ENCODE measurements at places on chromosomes 7 and 10.

DNA sequence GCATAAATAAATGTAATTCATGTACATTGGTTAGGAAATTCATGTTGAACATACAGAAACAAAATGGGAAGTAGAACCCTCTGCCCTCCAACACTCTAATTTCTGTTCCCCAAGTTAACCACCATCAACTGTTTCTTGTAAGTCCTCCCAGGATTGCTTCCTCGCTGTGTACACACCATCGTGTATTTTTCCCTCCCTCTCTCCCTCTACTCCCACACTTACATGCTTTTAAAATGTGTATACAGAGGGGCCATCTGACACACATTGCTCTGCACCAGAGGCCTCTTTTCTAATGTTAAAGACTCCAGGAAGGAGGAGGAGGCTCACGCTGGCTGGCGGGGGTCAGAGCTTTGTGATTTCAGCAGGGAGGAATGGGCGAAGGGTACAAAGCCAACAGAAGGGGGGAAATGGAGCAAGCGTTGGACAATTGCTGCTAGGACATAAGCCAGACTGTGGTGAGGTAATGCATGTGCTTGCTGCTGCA is 1.9 kb upstream of the EPHA1 start:
- DNase-seq, result no peak

- no peak for DNase-seq
Measured at GRCh38 chr7:140605337-140605736, 35.3 kb downstream of the DENND2A start.

- DNase-seq, result no peak
Measured at GRCh38 chr10:17648243-17649035, 4.5 kb downstream of the STAM start.

- no peak for DNase-seq
Measured at GRCh38 chr7:92699966-92700514, 109.8 kb upstream of the FAM133B start.

DNA sequence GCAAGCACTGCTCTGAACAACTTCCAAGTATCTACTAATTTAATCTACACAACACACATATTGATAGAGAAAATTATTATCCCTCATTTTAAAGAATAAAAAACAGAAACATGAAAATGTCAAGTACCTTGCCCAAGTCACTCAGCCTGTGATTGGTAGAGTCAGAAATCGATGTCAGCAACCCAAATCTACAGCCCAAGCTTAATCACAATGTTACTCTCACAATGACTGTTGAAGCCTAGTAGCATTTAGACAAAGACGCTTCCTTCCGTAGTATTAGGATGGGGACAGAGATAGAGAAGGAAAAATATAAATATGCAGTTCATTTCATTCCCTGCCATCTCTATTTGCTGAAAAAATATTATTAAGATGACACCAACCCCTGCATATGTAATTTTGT is 242.5 kb downstream of the ELMO1 start:
- no peak for DNase-seq

- DNase-seq, result no peak
Measured at GRCh38 chr7:152883858-152884257, 124.3 kb downstream of the ACTR3B start.

DNA sequence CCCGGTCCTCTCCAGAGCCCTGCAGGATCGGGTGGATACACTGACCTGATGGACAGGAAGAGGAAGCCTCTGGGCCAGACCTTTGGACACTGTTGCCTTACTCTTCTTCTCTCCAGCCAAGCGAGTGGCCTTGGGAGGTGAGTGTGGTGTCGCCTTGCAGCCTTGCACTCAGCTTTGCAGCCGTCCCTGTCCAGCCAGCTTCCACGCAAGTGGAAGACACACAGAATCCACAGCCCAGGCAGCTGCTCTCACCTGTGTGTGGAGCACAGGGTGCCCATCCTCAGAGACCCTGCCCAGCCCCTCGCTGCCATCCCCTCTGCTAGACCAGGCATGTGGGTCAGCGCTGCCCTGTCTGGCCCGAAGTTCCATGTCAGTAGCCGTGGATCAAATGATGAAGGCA is 239.1 kb downstream of the EBF3 start:
- no peak for DNase-seq

DNA sequence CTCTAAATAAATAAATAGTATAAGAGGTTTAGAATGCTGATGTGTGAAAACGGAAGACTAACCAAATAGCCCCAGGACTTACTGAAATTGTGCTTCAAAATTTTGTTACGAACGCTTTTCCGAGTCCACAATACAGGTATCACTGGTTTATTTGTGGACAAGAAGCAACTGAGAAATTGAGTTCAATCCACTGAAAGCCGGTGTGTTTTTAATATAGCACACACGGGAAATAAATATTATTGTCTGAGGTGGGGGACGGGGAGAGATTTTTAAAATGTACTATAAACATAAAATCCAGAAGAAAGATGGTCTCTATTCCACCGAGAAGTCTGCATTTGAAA is 598 bp downstream of the SLC16A12 start:
- DNase-seq, result no peak

DNA sequence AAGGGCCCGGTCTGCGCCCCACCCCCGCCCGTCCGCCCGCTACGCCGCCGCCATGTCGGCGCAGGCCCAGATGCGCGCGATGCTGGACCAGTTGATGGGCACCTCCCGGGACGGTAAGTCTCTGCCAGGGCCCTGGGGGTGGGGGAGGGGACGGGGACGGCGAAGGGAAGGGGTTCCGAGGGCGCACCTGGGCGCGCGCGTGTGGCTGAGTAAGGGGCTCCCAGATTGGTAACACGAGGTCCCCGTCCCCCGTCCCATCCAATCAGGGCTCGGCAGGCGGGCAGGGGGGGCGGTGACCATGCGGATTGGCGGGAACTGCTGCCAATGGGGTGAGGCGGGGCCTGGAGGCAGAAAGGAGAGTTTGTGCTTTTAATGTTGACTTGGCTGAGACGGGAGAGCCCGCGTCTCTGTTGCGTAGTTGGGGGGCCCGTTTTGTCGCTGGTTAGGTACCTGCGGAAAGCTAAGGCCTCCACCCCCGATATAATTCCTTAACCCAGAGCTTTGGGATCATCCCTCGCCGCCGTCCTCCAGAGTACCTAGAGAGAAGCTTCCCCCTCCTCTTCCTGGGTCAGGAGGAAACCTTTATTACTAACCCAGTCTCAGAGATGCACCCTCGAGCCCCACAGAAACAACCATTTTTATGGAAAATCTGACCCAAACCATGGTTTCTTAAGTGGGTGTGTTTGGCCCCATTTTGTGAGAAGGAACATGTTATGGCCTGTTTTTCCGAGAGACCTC is 685 bp downstream of the LUC7L2 start:
- DNase-seq, result peak; percentile 94

GRCh38 chr10:75058161-75058560 is 53.3 kb upstream of the SAMD8 start:
- no peak for DNase-seq

DNA sequence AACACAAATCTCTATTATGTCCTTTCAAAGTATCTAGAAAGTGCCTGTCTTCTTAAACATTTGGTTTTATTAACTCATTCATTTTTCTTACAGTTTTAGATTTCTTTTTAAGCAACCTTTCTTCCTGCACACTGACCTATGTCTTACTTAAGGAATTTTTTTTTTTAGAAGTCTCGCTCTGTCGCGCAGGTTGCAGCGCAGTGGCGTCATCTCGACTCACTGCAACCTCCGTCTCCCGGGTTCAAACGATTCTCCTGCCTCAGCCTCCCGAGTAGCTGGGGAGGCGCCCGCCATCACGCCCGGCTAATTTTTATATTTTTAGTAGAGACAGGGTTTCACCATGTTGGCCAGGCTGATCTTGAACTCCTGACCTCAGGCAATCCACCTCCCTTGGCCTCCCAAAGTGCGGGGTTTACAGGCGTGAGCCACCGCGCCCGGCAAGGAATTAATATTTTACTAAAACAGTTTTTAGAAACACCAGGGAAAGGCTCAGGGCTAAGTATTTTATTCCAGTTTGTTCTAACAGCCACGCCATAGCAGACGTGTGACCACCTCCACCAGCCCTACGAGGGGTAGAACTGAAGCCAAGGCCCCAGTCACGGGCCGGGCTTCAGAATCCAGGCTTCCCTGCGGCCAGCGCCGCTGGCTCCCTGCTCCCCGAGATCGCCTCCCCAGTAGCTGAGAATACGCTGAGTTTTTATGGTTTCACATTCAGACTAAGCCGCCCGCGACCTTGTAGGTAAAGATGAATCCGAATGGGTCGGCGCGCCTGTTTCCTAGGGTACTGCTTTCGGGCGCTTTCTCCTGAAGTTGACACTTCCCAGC is 941 bp upstream of the LUC7L2 start:
- DNase-seq, result peak; percentile 15

- DNase-seq, result no peak
Measured at GRCh38 chr10:100620087-100620835, 84.5 kb downstream of the HIF1AN start.

- no peak for DNase-seq
Measured at GRCh38 chr10:55500931-55501559, 700.0 kb upstream of the PCDH15 start.

GRCh38 chr7:29343399-29343798 is 148.8 kb downstream of the CHN2 start:
- DNase-seq, result no peak

DNA sequence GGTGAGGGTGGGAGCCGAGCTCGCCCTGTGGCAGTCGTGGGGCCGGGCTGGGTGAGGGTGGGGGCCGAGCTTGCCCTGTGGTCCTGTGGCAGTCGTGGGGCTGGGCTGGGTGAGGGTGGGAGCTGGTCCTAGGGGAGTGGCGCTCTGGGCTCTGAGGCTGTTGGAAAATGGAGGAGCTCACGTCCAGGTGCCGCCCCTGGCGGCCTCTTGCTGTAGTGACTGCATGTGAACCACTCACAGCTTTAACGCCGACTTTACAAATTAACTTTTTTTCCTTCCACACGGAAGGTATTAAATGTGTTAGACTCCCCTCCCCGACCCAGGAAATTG is 312.6 kb downstream of the WDR37 start:
- peak; percentile 44 for DNase-seq

- DNase-seq, result no peak
Measured at GRCh38 chr10:107502229-107502985, 337.9 kb upstream of the SORCS1 start.

GRCh38 chr7:141013345-141013715 is 1.4 kb downstream of the MRPS33 start:
- no peak for DNase-seq

DNA sequence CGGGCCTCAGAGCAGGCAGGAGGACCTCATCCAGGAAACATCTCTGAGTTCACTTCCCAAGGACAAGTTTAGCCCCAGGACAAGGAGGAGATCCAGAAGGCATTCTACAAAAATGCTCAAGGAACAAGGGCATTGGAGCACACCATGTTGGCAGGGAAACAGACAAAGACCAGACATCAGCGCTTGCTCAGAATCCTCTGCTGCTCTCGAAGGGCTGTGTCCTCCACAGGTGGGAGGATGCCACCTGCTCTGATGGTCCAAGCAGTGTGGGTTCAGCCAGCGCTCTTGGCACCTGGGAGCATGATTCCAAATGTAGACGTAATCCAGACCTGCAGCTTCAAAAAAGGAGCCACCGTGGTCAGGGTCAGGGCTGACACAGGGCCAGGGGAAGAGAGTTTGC is 160.7 kb downstream of the DPP6 start:
- no peak for DNase-seq

DNA sequence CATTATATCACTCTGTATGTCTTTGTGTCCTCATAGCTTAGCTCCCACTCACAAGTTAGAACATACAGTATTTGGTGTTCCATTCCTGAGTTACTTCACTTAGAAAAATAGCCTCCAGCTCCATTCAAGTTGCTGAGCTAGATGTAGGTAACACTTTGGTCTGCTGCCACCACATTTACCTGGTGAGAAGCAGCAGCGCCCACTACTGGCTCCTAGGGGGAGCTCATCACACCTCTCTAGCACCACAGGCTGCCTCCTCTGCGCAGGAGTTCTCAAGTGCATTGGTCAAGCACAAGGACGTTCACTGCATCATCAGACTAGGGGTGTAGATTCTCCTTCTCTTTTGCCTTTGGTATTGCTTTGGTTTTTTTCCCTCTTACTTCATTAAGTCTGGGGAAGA is 530.9 kb upstream of the AUTS2 start:
- DNase-seq, result peak; percentile 22

GRCh38 chr10:26841733-26842317 is 18.9 kb downstream of the ABI1 start:
- no peak for DNase-seq

DNA sequence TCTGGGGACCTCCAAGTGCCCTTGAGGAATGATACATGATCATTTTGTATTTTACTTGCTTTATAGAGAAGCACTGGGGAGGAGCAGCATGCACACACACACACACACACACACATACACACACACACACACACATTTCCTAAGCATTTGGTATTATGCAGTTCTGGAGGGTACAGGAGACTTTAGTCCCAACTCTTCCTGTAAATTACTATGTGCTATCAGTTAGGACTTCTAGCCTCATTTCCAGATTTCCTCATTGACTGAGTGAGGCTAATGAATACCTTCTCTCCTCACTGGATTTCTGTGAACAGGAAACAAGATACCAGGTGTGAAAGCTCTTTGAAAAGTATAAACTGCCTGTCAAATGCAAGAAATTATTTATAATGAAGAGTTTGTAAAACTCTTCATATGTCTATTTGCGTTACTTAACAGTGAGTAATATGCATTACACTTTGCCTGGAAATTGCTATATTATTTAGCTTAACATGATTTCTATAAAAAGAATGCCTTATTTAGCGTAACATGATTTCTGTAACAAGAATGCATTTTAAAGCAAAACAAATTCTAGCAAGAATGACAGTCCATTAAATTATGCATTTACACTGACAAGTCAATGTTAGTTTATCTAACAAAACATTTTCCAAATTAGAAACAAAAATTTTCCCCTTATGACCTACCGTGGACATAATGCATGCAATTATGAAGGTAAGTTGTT is 34.2 kb downstream of the ACTA2 start:
- DNase-seq, result no peak

DNA sequence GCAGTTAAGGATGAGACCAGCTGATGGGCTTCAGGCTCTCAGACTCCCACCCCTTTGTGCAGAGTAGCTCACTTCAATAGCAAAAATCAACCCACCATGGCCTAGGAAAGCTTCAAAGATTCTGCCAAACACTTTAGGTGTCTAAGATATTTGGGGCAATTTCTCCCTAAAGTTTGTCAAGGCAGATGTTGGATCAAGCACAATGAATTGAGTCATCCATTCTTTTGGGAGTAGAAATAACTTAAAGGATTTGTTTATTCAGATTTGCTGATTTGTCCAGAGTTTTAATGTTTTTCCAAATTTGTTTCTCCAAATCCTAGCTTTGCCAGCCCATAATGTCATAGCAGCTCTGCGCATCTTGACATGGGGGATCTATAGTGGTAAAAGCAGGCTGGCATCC is 855.1 kb downstream of the LRMDA start:
- DNase-seq, result no peak

DNA sequence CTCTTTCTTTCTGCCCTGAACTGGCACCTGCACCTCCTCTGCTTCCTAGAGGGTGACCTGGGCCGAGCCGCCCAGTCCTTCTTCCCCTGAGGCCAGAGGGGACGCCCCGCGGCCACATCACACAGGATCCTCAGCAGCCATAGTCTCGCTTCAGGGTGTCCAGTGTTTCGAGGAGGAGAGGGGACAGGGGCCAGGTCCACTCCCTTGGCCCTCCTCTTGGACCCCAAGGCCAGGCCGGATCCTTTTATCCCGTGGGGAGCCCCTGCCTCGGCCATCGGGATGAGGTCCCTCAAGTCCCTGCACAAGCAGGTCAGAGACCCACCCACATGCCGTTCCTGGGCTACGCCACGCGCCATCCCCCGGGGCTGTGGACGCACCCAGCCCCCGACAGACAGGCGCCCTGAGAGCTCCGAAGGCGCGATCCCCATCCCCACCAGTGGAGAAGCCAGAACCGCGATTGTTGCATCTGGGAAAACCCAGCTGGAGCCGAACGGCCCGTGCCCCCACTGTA is 3.6 kb downstream of the BHLHA15 start:
- DNase-seq, result no peak
